ENCODE measurements at places on chromosomes 6 and 20. TPM values are rescaled to one million over a fixed set of nuclear protein-coding genes. Genes with fewer than 3 reads are reported as not detected.

Gene SRPK1
- polyA plus RNA-seq: 27.0 TPM

Gene MYCT1
- not detected for polyA plus RNA-seq

Gene HMGN3
- 84.0 TPM for polyA plus RNA-seq

Gene NMBR
- not detected for polyA plus RNA-seq

Gene TRAM2
- polyA plus RNA-seq: 7.7 TPM

Gene ADGRB3
- polyA plus RNA-seq: not detected

Gene PLN
- not detected for polyA plus RNA-seq

Gene SLC17A4
- polyA plus RNA-seq: not detected

Gene TMC2
- not detected for polyA plus RNA-seq

Gene RNF146
- 9.2 TPM for polyA plus RNA-seq

Gene PBOV1
- not detected for polyA plus RNA-seq

Gene SRSF12
- polyA plus RNA-seq: 0.30 TPM

Gene FKBP1A
- polyA plus RNA-seq: 553 TPM

Gene SCRT2
- not detected for polyA plus RNA-seq

Gene ID4
- polyA plus RNA-seq: not detected

Gene RHAG
- polyA plus RNA-seq: not detected

Gene AAR2
- 20.8 TPM for polyA plus RNA-seq

Gene EBF4
- polyA plus RNA-seq: 0.22 TPM

Gene BTNL2
- polyA plus RNA-seq: not detected

Gene BACH2
- 0.17 TPM for polyA plus RNA-seq

Gene LZTS3
- polyA plus RNA-seq: 2.4 TPM

Gene MATN4
- polyA plus RNA-seq: 0.02 TPM

Gene OR12D3
- not detected for polyA plus RNA-seq

Gene LTB
- polyA plus RNA-seq: 1.6 TPM

Gene SLC17A9
- 0.29 TPM for polyA plus RNA-seq

Gene PRRT1
- 0.75 TPM for polyA plus RNA-seq

Gene MYL9
- 14.6 TPM for polyA plus RNA-seq

Gene MCM8
- 4.6 TPM for polyA plus RNA-seq

Gene WFDC5
- polyA plus RNA-seq: 0.86 TPM

Gene MAP3K5
- 1.1 TPM for polyA plus RNA-seq

Gene BPIFA1
- not detected for polyA plus RNA-seq

Gene FKBP1C
- polyA plus RNA-seq: 3.3 TPM

Gene PNPLA1
- not detected for polyA plus RNA-seq

Gene APCDD1L
- 3.5 TPM for polyA plus RNA-seq

Gene ALDH8A1
- 0.03 TPM for polyA plus RNA-seq

Gene ZNF165
- 5.7 TPM for polyA plus RNA-seq

Gene NOX3
- polyA plus RNA-seq: not detected

Gene HMGCLL1
- polyA plus RNA-seq: not detected

Gene CFAP61
- polyA plus RNA-seq: not detected

Gene HNF4A
- not detected for polyA plus RNA-seq

Gene C6orf52
- polyA plus RNA-seq: 1.4 TPM

Gene CARMIL1
- 12.7 TPM for polyA plus RNA-seq

Gene XKR7
- not detected for polyA plus RNA-seq

Gene LST1
- 0.20 TPM for polyA plus RNA-seq

Gene TRIM31
- 0.12 TPM for polyA plus RNA-seq

Gene TMEM244
- not detected for polyA plus RNA-seq

Gene GPR6
- not detected for polyA plus RNA-seq

Gene MYMX
- polyA plus RNA-seq: not detected

Gene PSMF1
- polyA plus RNA-seq: 167 TPM

Gene UTRN
- polyA plus RNA-seq: 2.1 TPM

Gene DNAH8
- not detected for polyA plus RNA-seq

Gene CGA
- not detected for polyA plus RNA-seq

Gene MOG
- not detected for polyA plus RNA-seq

All from foreskin keratinocyte (primary cell).